Stimulated activated CD4-positive, alpha-beta T cell treated with anti-CD3 and anti-CD28 coated beads, Interleukin-1b, Interleukin-23, amount 100 ng/mL, for 1 hour (primary cell): ENCODE measurements at places on chromosomes 7 and 10.

DNA sequence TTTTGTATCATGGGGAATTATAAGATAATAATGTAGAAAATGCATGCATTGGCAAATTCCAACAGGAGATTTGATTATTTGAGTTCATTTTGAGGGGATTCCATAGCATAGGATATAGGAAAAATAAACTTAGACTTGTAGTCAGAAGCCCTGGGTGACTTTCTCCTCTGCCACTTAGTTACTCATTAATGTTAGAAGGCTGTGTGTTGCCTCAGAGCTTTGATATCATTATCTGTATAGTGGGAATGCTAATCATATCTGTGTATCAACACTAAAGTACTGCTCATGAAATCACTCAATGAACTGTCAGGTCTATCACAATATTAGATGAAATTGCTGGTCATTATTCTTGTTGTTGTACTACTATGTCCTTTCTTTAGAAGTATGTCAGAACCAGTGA, 23.0 kb upstream of the TEX47 start:
- DNase-seq: no peak

GRCh38 chr7:112205343-112206237, 609 bp downstream of the DOCK4 start:
- no peak for DNase-seq

DNA sequence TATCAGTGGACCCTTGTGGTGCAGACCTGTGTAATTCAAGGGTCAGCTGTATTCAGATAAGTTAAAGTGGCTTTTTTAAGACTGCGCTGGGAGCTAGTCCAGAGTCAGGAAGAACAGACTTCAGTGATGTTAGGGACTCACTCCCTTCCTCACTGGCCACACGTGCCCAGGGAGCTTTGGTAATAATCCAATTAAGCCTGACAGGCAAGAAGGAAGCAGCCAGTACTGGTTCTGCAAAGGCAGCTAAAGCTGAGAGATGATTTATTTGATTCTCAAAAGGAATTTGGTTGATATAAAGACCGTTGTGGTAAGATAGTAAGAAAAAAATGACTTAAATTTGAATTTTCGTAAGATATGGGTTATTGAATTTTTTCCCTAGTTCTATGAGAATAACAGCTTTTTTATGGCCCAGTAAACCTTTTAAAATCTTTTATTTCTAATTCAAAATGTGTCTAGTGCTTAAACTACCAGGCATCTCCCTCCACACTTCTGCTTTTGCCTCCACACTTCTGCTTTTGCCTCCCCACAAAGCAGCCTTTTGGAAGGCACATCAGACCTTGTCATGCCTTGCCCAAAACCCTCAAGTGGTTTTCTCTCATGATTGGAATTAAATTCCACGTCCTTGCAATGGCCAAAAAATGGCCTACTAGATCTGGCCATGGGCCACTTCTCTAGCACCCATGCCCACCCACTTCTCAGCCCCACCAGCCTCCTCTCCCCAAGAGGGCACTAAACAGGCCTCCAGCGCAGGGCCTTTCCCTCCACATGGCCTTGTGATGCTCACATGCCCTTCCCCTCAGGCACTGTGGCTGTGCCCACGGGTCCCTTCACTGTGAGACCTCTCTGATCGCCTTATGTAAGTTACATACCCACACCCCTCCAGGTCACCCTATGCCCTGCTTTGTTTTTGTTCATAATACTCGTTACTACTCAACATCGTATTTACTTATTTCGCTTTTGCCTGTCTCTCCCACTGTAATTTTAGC, 92.5 kb downstream of the POU6F2 start:
- no peak for DNase-seq

DNA sequence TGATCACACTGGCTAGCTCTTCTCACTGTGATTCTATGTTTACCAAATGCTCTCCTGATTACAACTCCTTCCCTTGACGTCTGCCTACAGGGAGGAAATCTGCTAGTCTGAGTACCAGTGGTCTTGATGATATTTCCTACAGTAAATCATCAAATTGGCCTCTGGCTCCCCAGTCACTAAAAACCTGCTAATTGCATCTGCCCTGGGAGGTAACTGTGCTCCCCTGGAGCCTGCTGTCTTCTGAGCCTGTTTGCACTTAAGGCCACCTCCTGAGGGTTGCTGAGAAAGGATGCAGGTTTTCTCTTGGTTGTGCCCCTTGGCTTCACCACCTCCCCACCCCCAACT, 56.0 kb downstream of the ELMO1 start:
- no peak for DNase-seq

DNA sequence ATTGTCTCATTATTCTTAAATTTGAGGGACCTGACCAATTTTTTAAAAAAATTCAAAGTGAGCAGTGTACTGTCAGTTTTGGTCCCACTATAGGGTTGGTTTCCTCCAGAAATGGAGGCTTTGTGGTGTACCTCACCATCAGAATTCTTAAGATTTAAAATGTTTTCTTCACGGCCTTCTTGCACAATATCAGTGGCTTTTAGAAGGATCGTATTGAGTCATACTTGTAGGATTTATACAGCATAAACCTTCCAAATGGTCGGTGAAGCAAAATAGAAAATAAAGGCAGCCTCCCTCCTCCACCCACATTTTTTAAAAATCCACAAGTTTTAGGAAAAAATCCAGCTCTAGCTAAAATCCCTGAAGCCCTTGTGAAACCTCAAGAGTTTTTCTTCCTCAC, 126.4 kb downstream of the RNLS start:
- DNase-seq: no peak

DNA sequence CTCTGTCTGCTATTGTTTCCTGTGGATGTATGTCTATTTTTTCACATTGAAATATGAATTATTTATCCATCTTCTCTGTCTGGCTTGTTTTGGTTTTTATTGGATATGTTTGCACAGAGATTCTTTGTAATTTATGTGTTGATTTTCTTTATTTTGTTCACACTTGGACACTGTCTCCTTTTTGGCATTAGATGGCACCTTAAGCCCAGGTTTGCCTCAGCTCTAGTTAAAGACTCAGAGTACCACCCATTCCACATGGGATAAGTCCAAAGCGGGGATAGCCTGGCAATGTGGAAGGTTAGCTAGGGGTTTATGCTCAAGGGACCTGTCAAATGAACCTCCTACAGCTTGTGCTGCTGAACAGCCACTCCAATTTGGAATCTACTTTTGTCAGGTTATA, 14.1 kb downstream of the FEZF1 start:
- DNase-seq: no peak

GRCh38 chr10:59674215-59674836, 35.3 kb downstream of the SLC16A9 start:
- no peak for DNase-seq

DNA sequence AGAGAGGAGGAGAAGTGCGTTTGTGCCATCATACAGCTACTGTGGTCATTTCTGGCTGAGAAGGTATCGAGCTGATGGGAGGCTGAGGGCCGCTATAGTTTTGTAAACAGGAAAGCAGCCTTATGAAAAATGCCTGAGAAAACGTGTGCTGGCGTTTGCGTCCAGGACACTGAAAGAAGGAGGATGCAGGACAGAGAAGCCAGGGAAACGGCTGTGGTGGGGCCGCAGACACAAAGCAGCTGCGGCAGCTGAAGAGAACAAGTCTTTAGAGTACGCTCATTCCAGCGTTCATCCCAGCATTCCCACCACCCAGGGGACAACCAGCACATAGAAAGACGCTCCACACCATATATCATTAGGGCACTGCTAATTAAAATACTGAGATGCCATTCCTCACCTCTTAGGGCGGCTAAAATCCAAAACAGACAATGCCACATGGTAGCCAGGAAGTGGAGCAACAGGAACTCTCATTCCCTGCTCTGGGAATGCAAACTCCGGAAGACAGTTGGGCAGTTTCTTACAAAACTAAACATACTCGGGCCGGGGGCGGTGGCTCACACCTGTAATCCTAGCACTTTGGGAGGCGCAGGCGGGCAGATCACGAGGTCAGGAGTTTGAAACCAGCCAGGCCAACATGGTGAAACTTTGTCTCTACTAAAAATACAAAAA, 18.4 kb downstream of the GNA12 start:
- DNase-seq: no peak
